ENCODE measurements at places on chromosomes 16 and 17.
A peak's percentile ranks its signal among the peaks of the same experiment; 100 is the strongest.

DNA sequence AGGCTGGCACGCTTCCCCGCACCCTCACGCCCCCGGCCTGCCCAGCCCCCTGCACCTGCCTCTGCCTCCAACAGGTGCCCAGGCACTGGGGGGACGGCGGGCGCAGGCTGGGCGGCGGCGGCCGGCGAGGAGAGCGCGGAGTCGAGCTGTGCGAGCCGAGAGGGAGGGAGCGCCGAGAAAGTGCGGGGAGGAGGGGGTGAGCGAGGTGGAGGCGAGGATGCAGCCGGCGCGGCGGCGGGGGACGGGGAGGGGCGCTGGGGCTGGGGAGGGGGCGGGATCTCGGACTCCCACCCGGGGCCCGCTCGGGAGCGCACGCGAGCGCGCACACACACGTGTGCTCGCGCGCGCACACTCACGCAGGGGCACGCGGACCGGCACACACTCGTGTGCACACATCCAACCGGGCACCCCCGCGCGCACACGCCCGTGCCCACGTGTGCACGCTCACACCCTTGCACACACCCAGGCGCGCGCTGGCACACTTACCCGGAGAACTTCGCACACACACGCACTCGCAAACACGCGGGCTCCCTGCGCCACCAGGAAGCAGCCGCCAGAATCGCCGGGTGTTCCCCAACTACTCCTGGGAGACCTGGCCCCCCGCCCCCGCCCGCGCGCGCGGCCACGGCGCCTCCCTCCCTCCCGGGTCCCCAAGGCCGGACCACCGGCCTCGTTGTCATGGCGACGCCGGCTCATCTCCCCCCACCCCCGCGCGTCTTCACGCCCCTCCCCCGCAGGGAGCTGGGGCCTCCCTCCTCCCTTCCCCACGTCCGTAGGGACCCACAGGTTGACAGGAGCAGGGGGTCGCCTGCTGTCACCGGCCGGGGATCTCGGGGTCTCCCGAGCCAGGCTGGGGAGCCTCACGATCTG, at the start of gene DOC2A:
DOC2A (minus strand) TSS at position 184 of the 870 bp plus-strand sequence. CDS start 805 bp downstream, outside the sequence.
- no peak for DNase-seq

DNA sequence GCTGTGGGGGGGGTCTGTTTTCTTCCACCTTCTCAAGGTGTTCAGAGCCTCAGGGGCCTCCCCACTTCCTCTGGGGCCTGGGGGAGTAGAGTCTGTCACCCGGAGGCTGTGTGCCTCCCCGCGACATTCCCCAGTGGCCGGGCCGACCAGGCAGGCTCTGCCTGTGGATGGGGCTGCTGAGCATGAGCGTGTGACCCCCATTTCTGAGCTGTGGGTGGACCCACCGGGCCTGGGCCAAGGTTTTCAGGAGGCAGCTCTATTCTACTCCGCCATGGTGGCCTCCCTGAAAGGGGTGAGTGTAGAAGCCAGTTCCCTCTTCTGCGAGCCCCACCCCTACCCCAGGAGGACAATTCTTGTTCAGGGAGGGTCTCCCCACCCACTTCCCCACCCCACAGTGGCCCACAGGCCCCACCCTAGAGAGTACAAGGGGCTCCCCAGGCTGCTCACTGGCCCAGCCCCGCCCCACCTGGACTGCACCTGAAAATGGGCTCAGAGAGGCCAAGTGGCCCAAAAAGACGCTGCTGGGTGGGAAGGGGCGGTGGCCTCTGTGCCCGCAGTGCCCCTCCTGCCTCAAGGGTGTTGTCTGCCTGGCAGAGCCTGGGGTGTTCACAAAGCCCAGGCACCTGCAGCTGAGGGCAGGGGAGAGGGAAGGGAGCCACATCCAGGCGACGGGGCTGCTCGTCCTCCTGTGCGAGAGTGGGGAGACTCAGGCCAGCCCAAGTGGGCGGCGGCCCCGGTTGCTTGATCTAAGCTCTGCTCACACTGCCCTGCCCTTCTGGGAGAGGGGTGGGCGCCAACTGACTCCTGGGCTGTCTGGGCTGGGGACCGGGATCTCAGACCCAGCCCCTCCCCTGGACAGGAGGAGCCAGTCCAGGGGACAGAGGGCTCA, 1.3 kb downstream of the MSLN start:
- no peak for DNase-seq

- DNase-seq = no peak
Observed at GRCh38 chr16:55571191-55571897, 4.9 kb downstream of the CAPNS2 start.

DNA sequence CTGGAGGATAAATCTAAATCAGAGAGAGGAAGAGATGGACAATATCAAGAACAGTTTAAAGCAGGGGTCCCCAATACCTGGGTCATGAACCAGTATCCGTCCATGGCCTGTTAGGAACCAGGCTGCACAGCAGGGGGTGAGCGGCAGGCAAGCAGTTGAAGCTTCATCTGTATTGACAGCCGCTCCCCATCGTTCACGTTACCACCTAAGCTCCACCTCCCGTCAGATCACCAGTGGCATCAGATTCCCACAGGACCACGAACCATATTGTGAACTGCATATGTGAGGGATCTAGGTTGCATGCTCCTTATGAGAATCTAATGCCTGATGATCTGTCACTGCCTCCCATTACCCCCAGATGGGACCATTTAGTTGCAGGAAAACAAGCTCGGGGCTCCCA, 226.5 kb downstream of the SLC39A11 start:
- no peak for DNase-seq

DNA sequence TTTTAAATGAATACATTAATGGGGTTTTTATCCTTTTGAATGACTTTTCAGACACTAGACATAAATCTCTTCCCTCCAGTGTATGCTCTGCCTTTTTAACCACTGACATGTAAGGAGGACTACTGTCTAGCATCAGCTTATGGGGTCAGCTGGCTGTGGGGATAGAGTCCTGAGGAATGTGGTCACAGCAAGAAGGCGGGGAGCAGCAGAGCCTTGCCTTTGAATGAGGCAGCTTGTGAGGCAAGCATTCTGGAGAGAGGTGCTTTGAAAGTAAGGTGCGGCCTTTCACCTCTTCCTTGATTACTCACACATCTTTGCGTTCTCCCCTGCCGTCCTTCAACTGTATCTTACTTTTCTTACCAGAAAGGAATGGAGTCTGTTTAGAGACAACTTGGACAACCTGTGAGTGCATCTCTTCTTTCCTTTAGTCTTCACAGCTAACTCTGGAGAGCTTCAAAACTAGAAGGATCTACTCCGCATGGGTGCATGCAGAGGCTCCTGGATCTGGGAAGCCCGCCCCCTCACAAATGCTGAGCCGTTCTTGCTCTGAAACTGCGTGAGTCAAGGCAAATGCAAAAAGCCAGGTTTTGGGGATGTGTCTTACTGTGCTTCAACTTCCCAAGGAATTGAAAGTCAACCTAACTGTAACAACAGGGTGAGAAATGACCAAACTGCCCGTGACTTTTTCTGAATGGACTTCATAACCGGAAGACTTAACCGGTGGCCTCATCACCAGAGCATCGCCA, 49.9 kb downstream of the ADCY7 start:
- no peak for DNase-seq

DNA sequence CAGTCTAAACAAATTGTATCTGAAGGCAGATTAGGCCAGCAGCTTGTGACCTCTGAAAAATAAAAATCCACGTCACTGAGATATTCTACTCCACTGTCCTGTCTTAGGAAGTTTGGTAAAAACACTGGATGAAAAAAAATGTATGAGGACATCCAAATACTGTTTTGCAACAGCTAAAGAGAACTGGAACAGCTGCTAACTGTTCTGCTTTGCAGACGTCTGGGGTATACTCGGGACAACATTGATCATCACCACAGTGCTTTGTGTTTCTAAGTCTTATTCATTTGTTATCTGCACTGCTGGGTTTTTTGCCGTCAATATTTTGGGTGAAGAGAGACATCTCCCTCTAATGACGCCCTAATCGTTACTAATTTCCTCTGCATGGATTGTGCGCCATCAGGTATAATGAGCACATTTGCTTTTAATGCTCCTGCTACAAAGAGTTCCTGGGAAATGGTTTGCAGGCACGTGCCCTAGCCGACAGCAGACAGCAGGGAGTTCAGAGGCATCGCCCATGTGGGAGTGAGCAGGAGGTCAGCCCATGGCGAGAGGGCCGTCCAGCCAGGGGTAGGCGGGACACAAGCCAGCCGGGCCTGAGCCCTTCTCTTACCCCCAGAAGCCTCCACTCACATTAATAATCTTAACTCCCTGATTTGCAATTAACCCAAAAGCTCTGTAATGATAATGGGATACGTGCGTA, 87.0 kb downstream of the CBLN1 start:
- no peak for DNase-seq

DNA sequence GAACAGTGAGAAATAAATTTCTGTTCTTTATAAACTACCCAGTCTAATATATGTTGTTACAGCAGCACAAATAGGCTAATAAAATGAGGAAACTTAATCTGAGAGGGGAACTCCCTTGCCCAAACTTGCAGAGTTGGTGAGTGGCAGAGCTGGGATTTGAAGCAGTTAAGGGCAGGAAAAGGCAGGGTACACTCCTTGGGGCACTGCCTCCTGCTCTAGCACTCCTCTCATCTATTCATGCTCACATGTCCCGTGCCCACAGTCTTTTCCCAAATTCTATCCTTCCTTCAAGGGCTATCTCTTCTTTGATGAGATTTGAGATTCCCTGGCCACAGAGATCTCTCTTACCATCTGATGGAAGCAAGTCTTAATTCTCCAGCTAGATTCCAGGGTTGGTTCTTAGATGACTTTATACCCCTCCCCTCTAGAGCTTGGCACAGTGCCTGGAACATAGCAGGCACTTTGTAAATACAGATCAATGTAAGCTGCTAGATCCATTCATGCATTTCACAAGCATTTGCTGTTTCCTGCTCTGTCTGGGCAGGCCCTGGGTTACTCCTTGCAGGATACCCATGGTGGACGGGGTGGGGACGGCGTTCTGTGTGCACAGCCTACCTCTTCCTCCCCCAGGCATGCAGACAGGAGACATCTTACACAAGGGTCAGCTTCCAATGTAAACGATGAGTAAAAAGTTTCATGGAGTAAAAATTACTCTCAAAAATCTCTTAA, 39.2 kb upstream of the ABCC12 start:
- DNase-seq = peak; percentile 48

DNA sequence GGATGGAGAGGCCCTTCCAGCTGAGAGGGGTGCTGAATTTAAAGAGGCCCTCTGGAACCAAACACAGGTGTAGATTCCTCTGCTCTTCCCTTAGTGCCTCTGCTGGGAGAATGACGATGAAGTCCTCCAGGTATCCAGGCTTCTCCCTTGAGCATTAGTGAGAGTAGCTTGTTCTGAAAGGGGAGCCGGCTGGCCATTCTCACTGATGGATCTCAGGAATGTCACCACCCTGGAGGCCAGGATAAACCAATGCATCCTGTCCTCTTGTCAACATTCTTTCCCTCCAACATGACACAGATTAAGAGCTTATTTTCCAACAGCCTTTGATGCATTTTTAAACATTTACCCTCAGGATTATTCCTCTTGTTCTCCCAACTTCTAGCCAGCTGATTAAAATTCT, 325.5 kb downstream of the CA10 start:
- DNase-seq = no peak

DNA sequence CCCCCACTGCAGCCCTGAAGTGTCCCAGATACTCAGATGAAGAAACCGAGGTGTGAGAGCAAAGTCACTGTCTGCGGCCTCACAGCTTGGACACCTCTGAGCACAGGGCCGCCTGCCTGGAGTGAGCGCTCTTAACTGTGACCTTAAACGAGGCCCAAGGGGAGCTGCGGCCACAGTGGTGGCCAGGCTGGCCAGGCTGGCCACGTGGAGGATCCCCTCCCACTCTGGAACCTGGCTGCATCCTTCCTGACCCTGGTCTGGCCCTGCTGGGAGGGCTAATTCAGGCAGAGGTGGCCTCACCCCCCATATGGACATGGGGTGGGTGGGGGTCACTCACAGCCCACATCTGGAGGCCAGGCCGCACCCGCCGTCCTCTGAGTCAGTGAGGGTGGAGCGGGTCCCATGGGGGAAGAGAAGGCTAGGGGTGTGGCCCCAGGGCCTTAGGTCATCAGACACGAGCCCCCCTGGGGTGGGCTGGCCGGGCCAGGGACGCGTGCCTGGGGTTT, 6.6 kb downstream of the VASN start:
- DNase-seq = no peak

- no peak for DNase-seq
Observed at GRCh38 chr17:62592341-62593099, 35.0 kb upstream of the MRC2 start.

DNA sequence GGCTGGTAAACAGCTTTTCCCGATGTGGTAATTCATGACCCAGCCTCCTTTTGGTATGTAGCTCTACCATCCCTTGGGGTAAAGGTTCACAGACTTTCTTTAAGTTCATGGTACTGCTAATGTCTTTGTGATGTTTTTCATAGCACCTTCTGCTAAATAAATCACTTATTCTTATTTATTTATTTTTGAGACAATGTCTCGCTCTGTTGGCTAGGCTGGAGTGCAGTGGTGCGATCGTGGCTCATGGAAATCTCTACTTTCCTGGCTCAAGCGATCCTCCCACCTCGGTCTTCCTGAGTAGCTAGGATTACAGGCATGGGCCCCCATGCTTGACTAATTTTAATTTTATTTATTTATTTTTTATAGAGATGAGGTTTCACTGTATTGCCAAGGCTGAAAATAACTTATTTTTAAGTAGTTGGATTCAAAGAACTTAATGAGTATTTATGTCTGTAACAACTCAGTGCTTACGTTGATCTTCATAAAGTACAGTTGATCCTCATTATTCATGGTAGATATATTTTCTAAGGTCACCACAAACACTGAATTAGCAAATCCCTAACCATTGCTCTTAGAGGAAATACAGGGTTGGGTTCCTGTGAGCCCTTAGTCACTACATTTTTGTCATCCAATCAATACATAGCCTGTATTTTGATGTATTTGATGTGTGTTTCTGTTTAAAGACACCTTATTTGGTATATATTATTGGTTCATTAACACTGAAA, 97.1 kb downstream of the SHISA9 start:
- no peak for DNase-seq

DNA sequence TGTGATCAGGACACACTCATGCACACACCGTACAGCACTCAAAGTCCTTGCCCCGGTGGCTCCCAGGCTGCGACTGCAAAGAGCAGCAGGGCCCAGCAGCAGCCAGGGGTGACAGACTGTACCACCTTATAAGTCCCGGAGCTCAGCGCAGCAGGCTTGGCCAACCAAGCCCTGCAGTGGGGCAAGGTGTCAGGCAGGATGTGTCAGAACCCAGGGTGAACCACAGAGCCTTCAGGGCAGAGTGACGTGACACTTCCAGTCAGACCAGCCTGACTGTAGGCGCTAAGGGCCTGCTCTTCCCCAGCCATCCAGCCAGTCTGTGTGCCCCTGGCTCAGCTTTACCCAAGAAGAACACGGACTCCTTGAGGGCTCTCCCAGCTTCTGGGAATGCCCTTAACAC, 204.1 kb downstream of the COPRS start:
- DNase-seq = peak; percentile 28

GRCh38 chr16:75271441-75272096, 20.1 kb upstream of the BCAR1 start:
- DNase-seq = no peak

- no peak for DNase-seq
Observed at GRCh38 chr16:5977329-5977728, 879.7 kb upstream of the EEF2KMT start.

Measured in kidney epithelial cell (primary cell).